Kidney (tissue), 22 donors: ENCODE measurements at places on chromosomes 5 and 9. TPM values are rescaled to one million over a fixed set of nuclear protein-coding genes. Genes with fewer than 3 reads are reported as not detected.

KCNV2 gene
- polyA plus RNA-seq: not detected

PKD2L2 gene
- polyA plus RNA-seq: not detected

ZBTB43 gene
- polyA plus RNA-seq: 6.6 TPM

FAM163B gene
- not detected for polyA plus RNA-seq

GRCh38 chr9:135478829-135479468 lies 633 bp upstream of the PPP1R26 start:
- peak; percentile 55 for DNase-seq

- no peak for DNase-seq
Observed at GRCh38 chr9:2765250-2765880, 48.1 kb downstream of the KCNV2 start.

GRCh38 chr5:170345971-170346370 lies 43.2 kb downstream of the KCNMB1 start:
- no peak for DNase-seq
